ENCODE measurements at places on chromosomes 4 and X. TPM values are rescaled to one million over a fixed set of nuclear protein-coding genes. Genes with fewer than 3 reads are reported as not detected.

LIMCH1 gene
- total RNA-seq, result 15.8 TPM

MAGEA10 gene
- total RNA-seq, result not detected

EVC gene
- 17.2 TPM for total RNA-seq

RTL3 gene
- total RNA-seq, result not detected

ASB12 gene
- total RNA-seq, result not detected

AMOT gene
- 2.5 TPM for total RNA-seq

FAM241A gene
- total RNA-seq, result 1.3 TPM

DNA sequence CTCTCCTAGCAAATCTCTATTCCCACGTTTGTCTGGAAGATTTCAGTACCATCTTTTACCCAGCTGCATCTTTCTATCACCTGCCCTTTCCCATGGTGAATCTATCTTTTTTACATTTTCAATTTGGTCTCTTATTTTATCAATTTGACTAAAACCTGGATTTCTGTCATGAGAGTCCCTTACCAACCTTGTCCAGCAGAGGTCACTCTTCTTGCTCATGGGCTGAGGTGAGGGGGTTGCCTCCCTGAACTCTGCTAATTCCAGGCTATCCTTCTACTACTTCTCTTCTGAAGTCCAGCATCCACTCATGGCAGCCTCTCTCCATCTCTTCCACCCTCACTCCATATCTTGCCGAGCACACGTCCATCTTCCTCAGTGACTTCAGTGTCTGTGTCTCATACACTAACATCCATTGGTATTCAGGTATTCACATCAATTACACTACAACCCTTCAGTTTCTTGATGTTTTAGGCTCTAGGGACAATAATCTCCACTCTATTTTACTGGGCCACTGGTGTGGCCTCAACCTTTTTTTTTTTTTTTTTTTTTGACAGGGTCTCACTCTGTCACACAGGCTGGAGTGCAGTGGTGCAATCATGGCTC is 17.8 kb upstream of the ZNF827 start:
- no peak for DNase-seq

- no peak for DNase-seq
Measured at GRCh38 chr4:46909078-46909477, at the start of gene COX7B2. COX7B2 (minus strand) TSS chr4:46909245; CDS start chr4:46735192, 174,053 bp downstream.

DNA sequence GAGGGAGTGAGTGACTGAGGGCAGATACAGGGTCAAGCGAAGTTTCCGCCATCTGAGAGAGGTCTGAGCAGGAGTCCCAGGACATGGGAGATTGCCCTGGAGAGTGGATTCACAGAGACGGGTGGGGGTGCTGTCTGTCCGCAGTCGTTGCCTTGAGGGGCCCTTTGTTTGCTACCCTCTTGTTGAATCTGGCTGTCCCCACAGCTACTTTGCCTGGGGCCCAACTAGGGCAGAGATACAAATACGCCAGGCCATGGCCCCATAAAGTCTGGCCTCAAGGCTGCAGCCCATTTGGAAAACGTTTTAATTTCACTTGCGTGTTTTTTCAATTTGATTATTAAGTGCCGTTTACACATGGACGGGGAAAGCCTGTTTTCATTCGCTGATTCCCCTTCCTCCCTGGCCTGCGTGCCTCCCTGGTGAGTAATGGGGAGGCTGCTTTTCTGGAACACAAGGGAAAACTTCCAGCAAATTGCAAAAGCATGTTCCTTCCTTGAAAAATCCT is 134.4 kb downstream of the SMIM20 start:
- DNase-seq, result no peak

GRCh38 chr4:8316251-8316771 is 46.8 kb downstream of the HTRA3 start:
- DNase-seq, result no peak

- DNase-seq, result no peak
Measured at GRCh38 chr4:141486375-141486997, 149.9 kb upstream of the IL15 start.

GRCh38 chr4:112739442-112739841 is 102.5 kb downstream of the LARP7 start:
- no peak for DNase-seq

DNA sequence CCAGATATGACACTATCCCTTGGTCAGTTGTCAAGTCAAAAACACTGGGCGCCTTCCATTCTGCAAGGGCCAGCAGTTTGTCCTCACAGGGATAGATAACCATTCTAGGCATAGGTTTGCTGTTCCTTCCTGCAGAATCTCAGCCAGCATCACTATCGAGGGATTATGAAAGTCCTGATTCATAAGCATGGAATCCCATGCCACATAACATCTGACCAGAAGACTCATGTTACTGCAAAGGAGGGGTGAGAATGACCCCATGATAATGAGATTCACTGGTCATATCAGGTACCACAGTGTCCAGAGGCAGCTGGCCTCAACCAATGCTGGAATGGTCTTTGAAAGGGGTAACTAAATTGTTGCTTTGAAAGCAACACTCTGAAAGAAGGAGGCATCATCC is 84.7 kb downstream of the OTC start:
- no peak for DNase-seq

Measured in esophagus squamous epithelium (tissue), 5 donors.